AG09309 (cell line): ENCODE measurements at places on chromosomes 2 and 18.

DNA sequence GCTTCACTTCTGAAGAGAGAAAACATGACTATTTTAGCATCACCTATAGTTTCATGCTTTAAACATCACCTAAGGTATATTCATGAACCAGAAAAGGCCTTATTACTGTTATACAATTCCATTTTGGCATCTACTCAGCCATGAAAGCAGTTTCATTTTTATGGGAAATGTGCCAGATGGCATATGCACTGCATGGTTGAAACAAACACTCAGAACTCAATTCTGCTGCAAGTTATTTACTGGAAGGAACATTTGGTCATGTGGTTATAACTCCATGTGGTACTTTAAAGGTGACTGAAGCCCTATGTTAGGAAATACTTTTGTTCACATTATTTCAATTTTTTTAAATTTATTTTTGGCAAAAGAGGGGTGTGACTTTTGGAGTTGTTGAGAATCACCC, 287.5 kb upstream of the CRIM1 start:
- DNase-seq: no peak

DNA sequence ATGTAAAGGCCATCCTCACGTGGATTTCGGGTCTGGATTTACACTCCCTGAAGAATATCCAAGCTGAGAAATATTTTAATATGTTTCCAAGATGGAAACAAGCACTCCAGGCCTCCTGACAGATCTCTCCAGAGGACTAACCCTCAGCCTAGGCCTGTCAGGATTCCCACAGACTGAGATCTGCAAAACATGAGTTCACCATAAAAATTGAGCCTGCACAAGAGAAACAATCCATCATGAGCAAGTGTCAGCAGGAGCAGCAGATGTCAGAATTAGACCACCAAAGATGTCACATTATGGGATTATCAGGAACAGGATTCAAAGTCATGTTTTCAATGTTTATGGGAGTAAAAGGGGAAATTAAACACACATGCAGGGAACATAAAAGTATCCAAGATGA, 191.3 kb downstream of the TFCP2L1 start:
- DNase-seq: no peak

- no peak for DNase-seq
These were observed 18.1 kb upstream of the SNTG2 start for GRCh38 chr2:932320-933115.

DNA sequence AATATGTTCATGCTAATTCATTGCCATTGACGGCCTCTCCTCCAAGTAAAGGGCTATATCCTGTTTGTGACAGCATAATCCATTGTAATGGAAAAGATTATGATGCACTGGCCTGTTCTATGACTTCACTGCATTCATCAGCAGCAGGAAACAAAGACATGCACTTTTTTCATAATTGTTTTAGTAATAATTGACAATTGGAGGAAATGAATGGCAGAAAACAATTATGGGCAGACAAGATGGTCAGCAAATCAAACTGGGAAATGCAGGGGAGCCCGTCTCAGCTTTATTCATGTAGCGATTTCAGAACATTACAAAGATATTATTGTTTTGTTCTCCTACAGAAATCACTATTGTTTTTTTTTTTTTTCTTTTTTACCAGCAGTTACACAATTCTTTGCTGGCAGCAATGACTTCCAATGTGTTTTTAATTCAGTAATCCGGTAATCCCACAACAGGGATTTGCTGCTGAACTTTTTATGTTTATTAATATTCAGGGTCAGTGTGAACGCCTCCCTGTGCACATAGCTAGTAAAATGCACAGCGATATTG, 33.8 kb upstream of the RASGRP3 start:
- DNase-seq: no peak

DNA sequence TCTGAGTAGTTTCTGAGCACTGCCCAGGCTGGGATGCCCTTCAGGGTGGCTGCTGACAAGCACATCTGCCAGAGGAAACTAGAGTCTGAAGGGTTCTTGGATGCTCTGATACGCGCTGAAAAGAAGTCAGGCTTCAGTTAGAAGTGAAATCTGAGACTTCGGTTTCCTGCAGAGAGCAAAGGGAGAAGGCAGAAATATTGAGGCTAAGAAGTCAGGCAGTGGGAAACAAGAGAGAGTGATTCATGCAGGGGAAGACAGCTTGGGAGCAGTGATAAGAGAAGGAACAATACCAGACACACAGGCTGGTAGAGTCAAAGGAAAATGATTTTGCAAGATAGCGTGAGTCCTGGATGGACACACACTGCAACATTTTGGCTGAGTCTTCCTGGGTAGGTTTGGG, 51.0 kb upstream of the BOD1L2 start:
- DNase-seq: no peak

- DNase-seq: no peak
These were observed 20.2 kb downstream of the PROKR1 start for GRCh38 chr2:68663371-68664156.

DNA sequence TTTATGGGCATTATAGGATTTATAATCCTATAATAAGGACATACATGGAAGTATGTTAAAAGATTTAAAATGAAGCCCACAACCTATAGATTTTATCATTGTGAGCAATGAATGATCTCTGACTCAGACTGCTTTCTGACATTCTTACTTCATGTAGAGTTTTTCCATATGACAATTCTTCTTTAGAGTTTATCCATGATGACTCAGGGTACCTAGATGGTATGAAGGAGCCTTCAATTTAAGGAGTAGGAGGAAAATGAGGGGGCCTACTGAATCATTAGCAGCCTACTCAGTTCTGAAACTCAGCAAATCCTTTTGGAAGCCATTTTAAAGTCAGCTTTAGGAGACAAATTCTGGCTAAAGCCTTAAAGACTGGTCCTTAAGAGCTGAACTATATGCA, 10.4 kb downstream of the PELI1 start:
- no peak for DNase-seq

DNA sequence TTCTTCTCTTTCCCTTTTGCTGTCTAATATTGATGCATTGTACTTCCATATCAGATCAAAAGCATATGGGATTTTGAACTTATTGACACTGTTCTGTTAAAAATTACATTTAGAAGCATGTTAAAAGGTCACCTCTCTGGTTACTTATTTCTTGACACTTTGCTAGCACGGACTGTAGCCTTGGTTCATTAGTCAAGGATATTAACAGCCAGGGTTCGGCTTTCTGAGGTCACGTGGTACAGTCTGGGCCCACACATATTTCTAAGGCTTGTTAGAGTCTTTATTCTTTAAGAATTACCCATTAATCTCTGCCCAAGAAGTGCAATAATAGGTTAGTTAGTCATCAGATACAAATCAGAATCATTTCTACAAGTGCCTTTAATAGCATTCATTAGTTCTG, 1035.8 kb upstream of the FANCL start:
- no peak for DNase-seq

DNA sequence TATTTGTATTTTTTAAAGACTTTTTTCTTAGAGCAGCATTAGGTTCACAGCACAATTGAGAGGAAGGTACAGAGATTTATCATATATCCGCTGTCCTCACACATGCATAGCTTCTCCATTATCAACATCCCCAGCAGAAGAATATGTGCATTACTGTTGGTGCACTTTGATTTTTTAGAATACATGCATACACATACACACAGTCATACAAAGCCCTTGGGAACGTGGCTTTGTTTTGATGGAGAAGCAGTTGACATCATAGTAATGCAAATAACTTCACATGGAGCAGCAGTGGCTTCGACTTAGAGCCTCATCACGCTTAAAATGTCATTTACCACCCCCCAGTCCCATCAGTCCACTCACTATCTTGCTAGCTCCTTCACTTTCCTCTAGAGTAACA, 26.5 kb downstream of the CYP26B1 start:
- DNase-seq: no peak

GRCh38 chr2:18430996-18431748, 129.3 kb downstream of the RDH14 start:
- no peak for DNase-seq

- no peak for DNase-seq
These were observed 26.4 kb downstream of the RTP5 start for GRCh38 chr2:241895712-241896641.

- DNase-seq: no peak
These were observed 203.5 kb upstream of the NABP1 start for GRCh38 chr2:191474464-191474863.

DNA sequence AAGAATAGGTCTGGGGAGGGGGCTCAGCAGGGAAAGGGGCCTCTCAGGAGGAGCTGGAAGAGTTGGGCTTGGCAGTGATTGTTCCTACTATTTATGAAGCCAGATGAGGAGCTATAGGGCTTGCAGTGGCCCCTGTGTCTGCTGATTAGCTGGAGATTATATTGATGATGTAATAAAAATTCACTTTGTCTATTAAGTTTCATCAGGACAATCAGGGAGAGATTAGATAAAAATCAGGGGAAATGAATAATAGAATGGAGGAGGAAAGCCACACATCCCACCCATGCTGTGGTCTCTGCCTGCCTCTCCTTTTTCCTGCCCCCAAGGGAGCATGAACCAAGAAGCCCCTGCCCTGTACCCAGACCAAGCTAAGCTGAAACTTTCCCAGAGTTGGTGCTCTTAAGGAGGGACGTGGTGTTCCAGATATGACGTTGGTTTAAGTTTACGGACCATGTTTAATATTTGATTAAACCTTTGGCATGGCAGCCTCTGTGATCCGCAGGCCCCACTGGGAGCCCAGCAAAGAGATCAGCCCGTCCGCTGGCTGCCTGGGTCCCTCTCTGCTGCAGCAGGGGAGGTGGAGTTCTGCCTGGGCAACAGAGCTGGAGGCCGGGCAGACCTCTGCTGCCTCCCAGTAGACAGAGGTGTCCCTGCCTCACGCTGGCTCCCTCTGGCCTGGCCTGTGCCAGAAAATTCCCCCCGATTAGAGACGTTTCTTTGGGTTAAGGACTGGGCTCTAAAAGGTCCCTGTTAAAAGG, 15.3 kb downstream of the CELF4 start:
- DNase-seq: no peak

GRCh38 chr18:27785815-27786471, 391.0 kb downstream of the CDH2 start:
- DNase-seq: no peak

DNA sequence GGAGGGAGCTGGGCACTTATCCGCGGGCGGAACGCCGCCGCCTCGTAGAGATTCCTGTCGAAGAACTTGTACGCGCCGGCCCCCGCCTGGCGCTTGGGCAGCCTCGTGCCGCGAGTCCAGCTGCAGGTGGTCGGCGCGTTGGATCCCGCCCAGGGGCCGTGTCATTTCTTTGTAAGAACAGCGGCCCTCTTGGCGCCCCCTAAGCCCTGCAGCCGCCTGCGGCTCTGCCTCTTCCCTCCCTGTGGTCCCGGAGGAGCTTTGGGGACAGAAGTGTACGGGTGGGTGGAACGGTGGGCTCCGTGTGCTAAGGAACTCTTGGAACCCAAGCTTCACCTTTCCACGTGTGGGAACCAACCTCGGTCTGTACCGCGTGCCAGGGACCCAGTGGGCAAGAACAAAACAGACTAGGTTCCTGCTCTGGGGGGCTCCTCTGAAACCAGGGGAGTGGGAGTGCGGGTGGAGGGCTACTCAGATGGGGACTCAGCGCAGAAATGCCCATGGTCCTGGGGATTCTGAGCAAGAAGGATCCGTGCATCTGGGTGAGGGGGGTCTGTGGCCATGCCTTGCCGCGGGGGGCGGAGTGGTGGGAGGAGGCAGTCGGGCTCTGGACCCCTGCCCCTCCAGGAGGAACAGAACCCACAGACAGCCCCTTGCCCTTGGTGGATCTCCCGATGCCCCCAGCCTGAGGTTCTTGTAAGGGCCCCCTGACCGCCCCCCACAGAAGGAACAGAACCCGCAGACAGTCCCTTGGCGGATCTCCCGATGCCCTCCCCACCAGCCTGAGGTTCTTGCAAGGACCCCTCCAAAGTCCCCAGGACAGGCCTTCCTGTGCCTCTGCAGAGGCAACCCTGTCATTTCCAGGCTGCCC, 1.5 kb downstream of the GPC1 start:
- no peak for DNase-seq

DNA sequence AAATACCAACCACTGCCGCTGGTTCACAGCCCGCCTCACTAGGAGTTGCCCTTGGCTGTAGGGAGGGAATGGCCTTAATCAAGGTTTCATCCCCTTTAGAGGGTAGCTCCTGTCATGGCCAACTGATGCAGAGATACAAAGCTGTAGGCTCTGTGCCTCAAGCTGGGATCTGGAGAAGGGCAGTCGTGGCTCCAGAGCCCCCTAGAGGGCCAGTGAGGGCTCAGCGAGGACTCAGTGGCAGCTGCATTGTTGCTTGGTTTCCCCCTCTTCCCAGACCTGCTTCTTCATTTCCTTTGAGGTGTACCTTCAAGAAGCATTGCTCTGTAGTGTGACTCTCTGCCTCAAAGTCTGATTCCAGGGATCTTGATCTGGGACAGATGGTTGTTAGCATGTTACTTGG, 302.1 kb downstream of the LPIN1 start:
- no peak for DNase-seq

DNA sequence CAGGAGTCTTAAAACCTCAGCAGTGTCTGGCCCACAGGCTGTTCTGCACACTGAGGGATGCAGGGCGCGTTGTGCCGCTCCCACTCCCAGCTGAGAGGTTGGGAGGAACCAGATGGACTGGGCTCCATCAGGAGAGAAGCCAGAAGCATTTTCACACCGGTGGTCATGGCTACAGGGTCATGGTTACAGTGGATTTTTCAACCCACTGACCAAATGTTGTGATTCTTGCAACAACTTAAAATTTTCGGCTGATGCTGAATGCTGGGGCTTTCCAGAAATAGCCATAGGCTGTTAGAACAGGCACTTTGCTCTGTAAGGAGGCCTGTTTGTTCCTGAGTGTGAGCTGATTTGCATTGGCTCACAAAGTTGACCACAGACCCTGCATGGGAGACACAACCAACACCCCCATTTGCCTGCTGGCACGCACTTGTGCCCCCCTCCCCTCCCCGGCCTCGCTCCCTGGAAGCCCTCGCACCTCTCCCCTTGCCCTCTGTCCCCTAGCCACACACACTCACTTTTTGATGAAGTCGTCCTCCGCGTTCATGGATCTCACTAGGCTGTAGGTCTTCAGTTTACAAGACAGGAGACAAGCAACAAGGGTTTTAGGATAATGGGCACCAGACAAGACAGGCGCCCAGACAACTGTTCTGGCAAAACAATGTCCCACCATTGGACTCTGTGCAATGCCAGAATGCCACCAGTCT, 3.4 kb downstream of the LPIN1 start:
- no peak for DNase-seq

DNA sequence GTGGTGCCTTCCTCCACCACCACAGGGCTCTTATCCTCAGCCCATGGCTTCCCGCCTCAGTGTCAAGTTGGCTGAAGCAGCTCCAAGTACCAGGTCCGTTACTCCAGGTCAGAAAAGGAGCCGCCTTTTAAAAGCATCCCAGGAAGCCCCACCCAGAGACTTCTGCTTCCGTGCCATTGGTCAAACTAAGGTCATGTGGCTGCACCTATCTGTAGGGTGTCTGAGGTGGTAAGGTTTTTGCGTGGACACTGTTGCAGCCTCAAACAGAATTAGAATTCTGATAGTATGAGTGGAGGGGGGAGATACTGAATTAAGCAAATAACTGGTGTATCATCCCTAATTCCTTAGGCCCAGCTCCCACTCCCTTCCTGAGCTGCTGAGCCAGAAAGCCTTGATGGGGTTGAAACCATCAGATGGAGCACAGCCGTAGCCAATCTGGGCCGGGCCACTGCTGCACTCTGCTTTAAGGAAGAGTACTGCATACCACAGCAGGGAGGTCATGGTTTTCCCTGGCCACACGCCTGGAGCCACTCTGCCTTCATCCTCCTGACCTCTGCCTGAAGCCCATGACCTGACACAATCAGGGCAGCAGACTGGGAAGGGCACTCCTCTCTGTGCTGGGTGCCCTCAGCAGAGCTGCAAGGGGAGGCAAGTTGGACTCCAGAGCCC, 8.4 kb downstream of the TMEM247 start:
- DNase-seq: no peak
